Hindlimb muscle (tissue), 1 donor: ENCODE measurements at places on chromosomes 2 and 18. TPM values are rescaled to one million over a fixed set of nuclear protein-coding genes. Genes with fewer than 3 reads are reported as not detected.

DNA sequence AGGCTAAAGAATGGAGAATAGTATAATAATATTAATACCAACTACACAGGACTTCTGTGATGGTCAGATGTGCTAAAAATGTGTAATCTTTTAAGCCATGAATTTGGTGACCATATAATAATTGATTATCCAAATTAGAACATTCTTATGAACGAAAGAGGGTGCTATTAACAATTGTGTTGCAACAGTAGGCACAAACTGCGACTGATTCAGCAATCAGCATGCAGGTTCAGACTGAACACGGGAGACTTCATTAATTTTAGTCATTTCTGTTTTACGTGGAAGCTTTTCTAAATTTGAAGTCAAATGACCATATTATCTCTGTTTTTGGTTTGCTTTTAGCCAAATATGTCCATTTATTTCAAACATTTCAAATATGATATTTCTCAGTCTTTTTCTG lies 54.6 kb upstream of the CHST9 start:
- no peak for DNase-seq

GRCh38 chr2:191748528-191749180 lies 70.7 kb downstream of the NABP1 start:
- no peak for DNase-seq

DNA sequence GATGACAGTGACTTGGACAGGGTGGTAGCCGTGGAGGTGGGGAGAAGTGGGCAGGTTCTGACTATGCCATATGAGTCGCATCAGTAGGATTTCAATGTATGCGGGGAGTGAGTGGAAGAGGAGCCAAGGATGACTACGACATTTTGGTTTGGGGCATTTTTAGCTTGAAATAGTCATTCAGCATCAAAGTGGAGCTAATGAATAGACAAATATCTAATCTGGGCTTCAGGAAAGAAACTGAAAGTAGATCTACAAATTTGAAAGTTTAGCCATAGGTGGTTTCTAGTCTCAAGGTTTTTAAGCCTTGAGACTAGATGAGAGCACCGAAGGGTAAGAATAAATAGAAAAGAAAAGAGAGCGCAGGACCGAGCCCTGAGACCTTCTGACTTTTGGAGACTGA lies 58.3 kb downstream of the FEZ2 start:
- DNase-seq: no peak

- DNase-seq: no peak
These were observed 69.1 kb upstream of the AMMECR1L start for GRCh38 chr2:127954857-127955256.

GRCh38 chr2:86107031-86107430 lies 996 bp downstream of the PTCD3 start:
- DNase-seq: no peak

- no peak for DNase-seq
These were observed 21.8 kb upstream of the GRB14 start for GRCh38 chr2:164642946-164643555.

DNA sequence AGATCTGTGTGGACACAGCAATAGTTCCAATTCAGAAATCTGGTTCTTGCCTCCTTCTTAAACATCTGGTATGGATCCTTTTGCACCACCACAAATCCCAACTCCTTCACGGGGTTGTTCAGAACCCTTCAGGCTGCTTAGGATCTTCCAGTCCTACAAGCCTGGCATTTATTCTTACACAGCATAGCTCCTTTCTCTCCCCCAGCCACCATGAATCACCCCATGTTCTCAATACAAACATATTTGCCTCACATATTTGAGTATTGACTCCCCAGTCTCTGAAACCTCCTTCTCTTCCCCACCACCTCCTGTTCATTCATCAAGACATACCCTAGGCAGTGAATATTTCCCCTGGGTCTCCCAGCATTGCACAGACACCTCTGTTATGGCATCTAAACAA lies 155.2 kb downstream of the ALK start:
- no peak for DNase-seq

DNA sequence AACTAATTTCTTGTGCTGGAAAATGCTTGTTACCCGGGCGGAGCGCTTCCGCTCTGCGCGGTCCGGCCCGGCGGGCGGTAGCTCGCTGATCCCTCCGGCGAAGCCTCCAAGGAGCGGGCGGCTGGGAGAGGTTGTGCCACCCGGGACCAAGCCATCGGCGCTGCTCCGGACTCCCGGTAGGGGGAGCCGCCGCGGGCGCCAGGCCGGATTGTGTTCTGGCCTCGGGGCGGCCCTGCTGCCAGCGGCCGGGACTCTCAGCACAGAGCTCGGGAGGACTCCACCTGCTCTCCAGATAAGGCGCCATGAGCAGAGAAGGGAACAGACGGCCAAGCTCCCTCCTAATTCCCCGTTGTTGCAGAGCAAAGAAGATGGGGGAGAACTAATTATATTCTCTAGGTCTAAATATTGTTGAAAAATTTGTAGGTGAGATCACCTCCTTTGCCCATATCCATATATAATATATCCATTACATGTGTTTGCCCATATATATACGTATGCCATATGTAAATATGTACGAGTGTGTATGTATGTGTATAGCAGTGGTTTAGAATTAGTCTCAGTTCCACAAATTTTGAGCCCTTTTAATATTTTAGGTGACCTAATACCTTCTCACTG lies 13.8 kb upstream of the SATB2 start:
- DNase-seq: no peak

- no peak for DNase-seq
These were observed 70.3 kb downstream of the CERKL start for GRCh38 chr2:181586569-181587081.

RGPD4 gene
- polyA plus RNA-seq: not detected

OTOS gene
- not detected for polyA plus RNA-seq

CYP27C1 gene
- 5.7 TPM for polyA plus RNA-seq

ACMSD gene
- polyA plus RNA-seq: 0.34 TPM

- DNase-seq: no peak
These were observed 6.6 kb downstream of the OTOF start for GRCh38 chr2:26471289-26471688.
